NCI-H774 (cell line): ENCODE measurements at places on chromosomes 5 and 9.

- DNase-seq = no peak
These were observed 576.5 kb downstream of the TLE1 start for GRCh38 chr9:81112627-81113452.

- DNase-seq = no peak
These were observed 22.3 kb upstream of the SNAPC3 start for GRCh38 chr9:15400281-15400941.

DNA sequence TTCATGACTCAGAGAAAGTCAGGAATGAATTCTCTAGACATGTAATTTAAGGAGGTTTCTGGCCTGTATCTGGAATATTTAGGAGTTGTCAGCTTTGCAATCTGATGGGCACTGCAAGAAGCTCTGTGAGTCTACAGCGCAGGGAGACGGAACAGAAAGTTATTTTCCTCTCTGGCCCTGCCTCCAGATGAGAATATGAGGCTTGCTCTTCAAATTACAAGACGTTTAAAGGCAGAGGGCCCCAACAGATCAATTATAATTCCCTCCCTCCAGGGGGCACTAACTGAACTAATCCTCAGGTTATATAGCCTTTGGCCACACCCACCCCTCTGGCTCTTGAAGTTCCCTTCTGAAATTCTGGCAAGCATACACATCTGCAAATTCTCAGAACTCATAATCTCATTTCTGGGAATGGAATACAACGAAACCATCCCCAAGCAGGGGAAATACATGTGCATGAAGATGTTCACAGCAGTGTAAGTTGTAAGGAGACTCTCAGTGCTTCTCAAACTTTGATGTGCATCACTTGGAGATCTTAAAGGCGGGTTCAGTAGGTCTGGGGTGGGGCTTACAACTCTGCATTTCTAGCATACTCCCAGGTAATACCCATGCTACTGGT is 307.6 kb downstream of the CWC27 start:
- DNase-seq = no peak

DNA sequence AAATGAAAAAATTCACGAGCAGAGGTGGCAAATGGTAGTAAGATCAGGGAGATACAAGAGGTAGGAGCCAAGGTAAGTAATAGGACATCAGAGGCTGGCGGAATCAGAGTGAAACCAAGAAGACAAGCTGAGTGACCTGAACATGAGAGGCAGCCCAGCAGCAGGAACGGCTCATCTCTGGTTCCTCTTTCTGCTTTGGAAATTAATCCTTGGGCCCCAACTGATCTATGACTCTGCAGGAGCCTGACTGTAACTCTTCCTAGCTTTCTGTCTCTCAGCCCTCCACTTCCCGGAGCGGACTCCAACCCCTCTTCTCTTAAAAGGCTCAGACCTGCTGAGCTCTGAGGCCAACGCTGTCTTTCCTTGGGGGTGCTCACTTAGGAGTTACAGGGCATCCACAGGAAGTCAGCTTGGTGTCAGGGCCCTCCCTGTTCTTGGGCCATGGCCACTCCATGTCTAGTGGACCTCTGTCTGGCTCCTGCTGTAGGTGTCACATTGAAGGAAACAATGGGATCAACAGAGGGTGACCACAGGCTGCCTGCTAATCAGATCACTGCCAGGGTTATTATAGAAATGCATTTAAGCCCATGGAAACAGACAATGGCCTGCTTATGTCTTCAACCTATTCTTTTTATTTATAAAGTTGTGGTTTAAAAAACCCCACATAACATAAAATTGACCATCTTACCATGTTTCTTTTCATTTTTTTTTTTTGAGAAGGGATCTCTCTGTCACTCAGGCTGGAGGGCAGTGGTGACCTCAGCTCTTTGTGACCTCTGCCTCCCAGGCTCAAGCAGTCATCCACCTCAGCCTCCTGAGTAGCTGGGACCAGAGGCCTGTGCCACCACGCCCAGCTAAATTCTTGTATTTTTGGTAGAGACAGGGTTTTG is 22.5 kb upstream of the SHB start:
- no peak for DNase-seq

DNA sequence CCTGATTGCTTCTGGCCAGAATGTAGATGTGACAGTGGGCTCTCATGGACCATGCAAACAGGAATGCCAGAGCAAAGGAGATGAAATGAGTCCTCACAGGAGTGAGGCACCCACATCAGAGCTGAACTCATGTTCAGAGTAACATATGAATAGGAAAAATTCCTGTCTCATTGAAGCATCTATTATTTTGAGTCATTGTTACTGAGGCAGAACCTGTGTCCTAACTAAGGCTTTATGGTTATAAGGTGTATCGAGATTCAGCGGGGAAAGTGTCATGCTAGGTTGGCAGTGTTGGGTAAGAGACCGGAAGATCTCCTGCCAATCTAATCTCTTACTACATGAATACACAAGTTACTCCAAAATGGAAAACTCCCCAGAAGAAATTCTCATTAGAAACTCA is 304.1 kb downstream of the TRPM3 start:
- DNase-seq = no peak
